Right renal cortex interstitium (tissue), 3 donors: ENCODE measurements at places on chromosomes 3 and 15.

DNA sequence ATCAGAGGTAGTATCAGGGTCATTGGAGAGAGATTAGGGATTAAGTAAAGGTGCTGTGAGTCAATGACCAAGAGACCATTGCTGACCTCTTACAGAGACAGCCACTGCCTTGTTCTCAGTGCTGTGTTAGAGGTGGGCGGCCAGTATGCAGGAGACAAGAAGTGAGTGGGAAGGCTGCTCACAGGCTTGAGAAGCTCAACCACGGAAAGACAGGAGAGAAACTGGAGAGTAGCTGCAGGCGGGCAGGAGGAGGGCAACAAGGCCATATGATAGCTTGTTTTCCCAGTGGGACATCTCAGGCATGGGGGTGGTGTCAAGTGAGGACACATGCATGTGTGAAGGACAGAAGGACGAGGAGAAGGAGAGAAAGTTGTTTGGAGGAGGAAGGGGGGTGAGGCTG, 237.3 kb downstream of the PDCD6IP start:
- no peak for DNase-seq

DNA sequence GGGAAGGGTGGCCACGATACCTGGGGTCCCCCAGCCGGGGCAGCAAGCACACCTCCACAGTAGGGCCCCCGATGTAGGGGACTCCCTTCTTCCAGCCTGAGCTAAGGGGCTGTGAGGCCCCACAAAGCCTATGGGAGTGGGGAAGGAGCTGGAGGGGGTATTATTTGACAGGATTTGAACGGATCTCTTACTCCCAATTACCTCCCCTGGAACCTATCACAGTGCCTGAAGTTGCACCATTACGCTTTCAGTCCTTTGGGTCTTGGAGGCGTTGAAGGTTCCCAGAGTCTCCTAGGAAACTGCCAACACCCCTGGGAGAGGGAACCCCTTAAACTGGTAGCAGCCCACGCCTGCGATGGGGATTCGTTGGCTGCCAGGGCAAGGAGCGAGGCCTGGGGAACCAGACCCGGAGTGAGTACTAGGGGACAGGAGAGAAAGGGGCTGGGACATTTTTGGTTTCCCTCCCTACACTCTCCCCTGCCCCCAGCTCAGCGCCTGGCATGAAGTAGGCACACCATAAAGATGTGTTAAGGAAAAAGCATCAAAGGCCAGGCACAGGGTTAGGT, 409 bp upstream of the LHFPL4 start:
- no peak for DNase-seq

DNA sequence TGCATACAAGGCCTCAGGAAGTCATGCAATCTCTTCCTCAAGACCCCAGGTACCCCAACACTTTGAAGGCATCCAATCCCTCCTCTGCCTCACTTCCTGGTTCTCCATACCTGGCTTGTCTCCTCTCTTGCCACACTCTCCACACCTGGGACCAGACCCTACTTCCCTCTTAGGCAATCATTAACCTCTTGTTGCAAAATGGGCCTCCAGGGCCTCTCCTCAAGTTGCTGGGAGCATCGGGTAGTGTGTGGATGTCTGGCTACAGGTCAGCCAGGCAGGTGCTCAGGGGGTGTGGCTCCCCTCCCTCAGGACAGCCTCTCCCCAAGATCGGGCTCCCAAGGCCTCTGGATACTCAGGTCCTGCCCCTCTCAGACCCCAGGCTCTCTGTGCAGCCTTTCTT, 8.6 kb downstream of the PLA2G4E start:
- no peak for DNase-seq

GRCh38 chr3:36447061-36447460, 66.8 kb downstream of the STAC start:
- no peak for DNase-seq

- DNase-seq = no peak
Measured at GRCh38 chr3:59566481-59566975, 516.7 kb upstream of the CFAP20DC start.

DNA sequence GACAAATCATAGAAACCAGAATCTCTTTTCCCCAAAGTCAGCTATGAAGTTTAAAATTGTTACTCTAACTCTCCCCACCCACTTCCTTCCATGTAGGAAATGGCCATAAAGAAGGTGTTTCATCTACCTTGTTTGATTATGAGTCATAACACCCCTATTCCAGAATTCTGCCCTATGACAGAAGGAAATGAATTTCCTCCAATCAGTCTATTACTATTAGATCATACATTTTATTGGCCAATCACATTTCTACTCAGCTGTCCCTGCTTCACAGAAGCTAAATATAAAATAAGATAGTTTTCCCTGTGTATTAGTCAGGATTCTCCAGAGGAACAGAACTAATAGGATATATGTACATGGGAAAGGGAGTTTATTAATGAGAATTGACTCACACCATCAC, 102.1 kb downstream of the TGFBR2 start:
- DNase-seq = no peak

DNA sequence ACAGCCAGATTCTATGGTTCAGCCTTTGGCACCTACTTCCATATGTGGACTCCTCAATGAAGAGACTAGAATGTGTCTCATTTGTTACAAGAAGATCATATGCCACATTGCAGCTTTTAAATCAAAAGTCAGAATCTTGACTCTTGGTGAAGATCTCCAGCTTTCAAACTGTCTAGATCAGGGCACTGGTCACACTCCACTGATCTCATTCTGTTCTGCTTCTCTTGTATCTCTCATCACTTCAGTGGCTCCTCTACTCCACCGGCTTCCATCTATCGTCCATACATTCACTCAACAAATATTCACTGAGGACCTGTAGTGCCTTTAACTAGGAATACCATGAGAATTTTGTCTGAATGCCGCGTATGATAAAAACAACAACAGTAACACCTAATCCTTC, 203.3 kb upstream of the LPP start:
- no peak for DNase-seq

DNA sequence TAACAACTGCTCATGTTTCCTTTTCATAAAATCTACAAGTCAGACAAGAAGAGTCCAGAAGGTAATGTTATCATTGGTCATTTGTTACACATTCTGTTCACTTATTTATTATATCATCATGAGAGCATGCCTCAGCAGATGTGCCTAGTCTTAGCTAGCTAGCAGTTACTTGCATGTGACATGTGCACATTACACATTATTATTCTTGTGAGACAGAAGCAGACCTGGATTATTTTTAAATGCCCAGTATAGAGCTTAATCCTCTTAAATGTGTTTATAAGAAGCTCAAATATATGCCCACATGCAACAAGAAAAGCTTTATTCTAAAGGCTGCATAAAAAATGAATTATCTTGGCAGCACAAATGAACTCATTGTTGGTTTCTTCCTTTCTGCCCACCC, 12.6 kb downstream of the YEATS2 start:
- DNase-seq = no peak

- no peak for DNase-seq
Measured at GRCh38 chr3:71269906-71270305, 313.6 kb downstream of the FOXP1 start.

- no peak for DNase-seq
Measured at GRCh38 chr3:27699067-27699466, 23.1 kb downstream of the EOMES start.

DNA sequence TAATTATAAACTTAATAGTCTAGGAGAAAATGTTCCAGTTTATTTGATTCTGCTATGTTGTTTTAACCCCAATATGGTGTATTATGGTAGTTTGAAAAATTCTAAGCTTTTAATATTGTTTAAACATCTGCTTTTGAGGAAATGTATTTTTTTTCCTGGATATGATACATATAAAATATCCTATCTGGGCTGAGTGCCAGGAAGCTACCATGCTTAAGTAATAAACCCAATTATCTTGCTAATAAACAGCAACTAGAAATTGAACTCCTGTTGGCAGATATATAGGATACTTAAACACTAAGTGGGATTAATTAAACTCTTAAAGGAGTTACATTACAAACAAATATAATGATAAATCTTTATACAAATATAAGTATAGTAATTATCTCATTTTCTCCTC, 293.7 kb upstream of the GRM7 start:
- no peak for DNase-seq

DNA sequence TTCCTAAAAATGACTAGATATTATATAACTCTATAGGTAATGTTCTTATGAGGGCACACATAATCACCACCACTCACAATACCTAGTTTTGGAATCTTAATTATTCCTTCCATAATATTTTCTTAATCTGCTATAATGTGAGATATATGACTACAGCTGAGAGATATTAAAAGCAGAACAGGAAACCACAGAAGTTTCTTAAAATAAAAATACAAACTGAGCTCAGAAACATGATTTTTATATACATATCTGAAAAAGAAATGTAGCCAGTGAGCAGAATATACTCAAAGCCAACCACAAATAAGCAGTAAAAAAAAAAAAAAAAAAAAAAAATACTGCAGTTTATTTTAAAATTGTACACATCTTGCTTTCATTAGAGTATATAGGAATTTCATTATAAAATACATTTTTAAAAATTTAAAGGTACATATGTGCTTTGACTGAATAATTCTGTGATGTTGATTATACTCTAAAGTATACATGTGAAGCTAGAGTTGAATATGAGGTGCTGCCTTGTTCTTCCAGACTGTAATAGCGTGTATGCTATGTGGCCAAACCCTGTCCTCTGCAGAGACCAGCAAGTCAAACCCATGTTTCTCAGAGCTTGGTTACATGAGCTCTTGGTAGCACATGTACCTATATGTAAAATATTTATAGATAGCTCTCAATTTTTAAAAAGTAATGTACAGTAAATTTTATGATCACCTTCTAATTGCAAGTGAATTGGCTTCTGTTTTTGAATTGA, 175.0 kb downstream of the UBE2E2 start:
- DNase-seq = no peak

GRCh38 chr3:101200461-101200860, 119.9 kb downstream of the IMPG2 start:
- peak; percentile 38 for DNase-seq

GRCh38 chr3:10928961-10929471, 63.5 kb upstream of the SLC6A1 start:
- no peak for DNase-seq

- DNase-seq = no peak
Measured at GRCh38 chr3:52600258-52600657, 63.9 kb downstream of the UQCC5 start.

DNA sequence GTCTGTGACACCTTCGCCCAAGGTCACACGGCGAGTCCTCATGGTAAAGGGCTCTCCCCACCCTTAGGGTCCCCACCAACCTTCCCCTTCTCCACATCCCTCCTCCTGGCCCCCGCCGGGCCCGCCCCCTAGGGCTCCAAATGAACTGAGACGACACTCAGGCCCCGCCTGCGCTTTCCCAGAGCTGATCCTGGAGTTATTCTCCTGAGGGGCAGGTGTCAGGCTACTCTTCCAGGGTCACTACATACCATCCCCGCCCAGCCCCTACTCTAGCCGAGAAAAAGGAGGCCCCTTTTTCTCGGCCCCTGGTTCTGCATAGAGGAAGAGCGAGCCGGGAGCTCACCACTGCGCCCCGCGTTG, 292 bp downstream of the USP4 start:
- no peak for DNase-seq

DNA sequence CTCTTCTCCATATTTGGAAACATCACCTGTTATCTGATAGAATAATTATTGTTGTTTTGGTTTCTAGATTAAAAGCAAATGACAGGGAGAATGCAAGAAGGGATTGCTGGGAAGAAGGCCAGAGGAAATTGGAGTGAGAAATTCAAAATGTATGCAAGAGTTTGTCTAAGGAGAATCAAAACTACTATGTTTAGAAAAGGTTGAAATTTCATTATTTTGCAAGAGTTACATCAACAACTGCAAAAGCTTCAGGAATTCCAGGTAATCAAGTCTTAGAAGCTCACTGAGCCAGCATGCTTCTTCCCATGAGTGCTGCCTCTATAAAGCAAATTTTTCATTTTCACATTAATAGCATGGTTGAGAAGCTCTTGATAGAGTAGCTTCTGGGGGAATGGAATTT, 177.2 kb upstream of the GBE1 start:
- no peak for DNase-seq

GRCh38 chr15:83538682-83539081, 91.5 kb downstream of the SH3GL3 start:
- DNase-seq = no peak

DNA sequence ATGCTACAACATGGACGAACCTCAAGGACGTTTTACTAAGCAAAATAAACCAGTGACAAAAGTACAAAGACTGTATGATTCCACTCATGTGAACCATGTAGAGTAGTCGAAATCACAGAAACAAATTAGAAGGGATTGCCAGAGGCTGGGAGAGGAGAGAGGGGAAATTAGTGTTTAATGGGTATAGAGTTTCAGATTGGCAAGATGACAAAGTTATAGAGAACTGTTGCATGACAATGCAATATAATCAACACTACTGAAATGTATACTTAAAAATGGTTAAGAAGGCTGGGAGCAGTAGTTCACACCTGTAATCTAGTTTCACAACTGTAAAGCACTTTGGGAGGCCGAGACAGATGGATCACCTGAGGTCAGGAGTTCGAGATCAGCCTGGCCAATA, 36.9 kb downstream of the PLS1 start:
- DNase-seq = no peak

DNA sequence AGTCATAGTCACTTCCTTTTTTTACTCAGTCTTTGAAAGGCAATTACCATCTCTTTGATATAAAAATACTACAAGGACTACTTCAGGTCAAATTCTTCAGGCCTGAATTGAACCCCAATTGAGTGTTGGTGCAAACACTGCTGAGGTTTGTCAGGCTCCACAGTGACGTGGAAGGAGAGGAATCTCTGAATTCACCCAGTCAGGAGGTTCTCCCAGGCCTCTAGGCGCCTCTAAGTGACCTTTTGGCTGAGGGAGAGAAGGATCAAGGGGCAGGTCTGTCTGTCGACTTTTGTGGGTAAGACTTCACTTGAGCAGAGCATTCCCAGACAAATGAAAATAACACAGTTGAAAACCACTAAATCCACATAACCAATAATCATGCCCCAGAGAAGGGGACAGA, 227.6 kb upstream of the CHRNA7 start:
- DNase-seq = no peak

DNA sequence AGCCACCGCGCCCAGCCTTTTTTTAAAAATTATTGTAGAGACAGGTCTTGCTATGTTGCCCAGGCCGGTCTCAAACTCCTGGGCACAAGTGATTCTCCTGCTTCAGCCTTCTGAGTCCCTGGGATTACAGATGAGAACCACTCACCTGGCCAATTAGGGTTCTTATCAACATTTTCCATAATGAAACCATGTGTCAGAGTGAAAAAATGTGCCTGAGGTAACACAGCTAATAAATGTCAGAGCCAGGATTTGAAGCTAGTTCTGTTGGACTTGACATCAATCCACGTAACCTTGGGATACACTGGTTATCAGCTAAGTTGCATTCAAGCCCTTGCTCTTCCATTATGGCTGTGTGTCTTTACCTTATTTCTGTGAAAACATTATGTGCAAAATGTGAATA, 29.1 kb downstream of the CHST14 start:
- no peak for DNase-seq

DNA sequence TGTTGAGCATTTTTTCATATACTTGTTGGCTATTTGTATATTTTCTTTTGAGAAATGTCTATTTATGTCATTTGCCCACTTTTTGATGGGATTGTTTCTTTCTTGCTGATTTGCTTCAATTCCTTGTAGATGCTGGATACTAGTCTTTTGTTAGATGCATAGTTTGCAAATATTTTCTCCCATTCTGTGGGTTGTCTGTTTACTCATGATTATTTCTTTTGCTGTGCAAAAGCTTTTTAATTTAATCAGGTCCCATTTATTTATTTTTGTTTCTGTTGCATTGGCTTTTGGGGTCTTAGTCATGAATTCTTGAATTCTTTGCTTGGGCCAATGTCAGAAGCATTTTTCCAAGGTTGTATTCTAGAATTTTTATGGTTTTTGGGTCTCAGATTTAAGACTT, 251.7 kb downstream of the WNT5A start:
- DNase-seq = no peak

GRCh38 chr3:16427103-16427965, 86.2 kb downstream of the RFTN1 start:
- no peak for DNase-seq
